NCI-H1417 (cell line): ENCODE measurements at places on chromosomes 1 and 21.

DNA sequence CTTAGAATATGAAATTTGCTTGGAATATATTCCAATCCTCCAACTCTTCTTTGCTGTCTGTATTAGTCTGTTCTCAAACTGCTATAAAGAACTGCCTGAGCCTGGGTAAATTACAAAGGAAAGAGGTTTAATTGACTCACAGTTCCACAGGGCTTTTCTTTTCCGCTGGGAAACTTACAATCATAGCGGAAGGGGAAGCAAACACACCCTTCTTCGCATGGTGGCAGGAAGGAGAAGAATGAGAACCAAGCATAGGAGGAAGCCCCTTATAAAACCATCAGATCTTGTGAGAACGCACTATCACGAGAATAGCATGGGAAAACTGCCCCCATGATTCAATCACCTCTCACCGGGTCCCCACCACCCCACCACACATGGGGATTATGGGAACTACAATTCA, 14.8 kb downstream of the CENPF start:
- DNase-seq: no peak

- DNase-seq: no peak
Measured at GRCh38 chr21:44375281-44375651, 21.8 kb downstream of the TRPM2 start.

GRCh38 chr1:208917723-208918122, 665.8 kb upstream of the CAMK1G start:
- no peak for DNase-seq

DNA sequence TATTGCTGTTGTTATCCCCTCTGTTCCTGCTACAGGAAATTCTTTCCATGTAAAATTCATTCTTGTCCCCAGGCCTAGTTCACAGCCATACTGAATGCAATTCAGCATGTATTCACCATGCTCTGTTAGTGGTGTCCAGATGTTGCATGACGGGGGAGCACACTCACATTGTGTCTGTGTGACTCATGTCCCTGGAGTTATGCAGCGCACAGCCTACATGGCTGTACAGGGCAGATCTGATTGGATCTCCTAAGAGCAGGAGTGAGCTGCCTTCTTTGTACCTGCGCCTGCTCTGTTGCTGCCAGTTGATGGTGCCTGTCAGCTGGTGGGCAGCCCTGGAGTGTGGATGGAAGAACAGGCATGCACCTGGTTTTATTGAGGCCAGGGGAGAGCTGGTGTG, 17.6 kb downstream of the HTR6 start:
- DNase-seq: no peak

- DNase-seq: no peak
Measured at GRCh38 chr1:114341299-114341698, 169.7 kb downstream of the TRIM33 start.

DNA sequence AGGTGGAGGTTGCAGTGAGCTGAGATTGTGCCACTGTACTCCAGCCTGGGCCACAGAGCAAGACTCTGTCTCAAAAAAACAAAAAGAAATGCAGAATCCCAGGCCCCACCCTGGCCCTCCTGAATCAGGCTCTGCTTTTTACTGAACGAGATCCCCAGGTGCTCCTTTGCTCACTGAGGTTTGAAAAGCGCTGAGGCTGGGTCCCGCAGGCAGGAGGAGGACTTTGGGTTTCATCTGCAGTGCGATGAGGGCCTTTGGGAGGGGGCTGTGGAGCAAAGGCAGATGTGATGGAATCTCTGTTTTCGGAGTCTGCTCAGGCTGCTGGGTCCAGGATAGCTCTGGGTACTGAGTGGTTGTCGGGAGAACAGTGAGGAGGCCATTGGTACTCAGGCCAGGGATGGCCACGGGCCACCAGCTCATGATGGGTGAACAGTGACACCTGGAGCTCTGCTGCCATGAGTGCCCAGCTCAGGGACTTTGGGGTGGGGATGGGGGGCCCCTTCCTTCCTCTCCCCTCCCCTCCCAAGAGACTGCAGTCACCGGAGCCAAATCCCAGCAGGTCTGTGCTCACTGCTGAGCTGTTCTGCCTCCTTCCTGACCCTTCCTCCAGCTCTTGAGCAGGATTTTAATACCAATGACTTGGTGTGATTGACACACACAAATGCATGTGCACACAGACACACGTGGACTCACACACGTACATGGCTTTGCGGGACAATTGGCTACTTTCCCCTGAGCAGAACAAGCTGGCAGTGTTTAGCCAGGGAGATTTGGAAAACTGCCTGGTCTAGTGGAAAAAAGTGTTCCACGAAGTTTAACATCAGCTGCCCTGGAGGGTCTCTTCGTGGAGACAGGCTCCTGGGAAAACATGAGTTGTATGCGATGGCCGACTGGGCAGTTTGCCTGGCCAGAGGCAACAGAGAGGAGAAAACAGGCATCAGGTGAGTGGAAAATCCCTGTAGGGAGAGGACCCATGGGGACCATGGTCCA, 3.6 kb upstream of the DHRS3 start:
- no peak for DNase-seq

GRCh38 chr21:21146587-21147373, 148.6 kb downstream of the NCAM2 start:
- DNase-seq: no peak

- no peak for DNase-seq
Measured at GRCh38 chr1:51752073-51752948, 126.2 kb downstream of the NRDC start.

DNA sequence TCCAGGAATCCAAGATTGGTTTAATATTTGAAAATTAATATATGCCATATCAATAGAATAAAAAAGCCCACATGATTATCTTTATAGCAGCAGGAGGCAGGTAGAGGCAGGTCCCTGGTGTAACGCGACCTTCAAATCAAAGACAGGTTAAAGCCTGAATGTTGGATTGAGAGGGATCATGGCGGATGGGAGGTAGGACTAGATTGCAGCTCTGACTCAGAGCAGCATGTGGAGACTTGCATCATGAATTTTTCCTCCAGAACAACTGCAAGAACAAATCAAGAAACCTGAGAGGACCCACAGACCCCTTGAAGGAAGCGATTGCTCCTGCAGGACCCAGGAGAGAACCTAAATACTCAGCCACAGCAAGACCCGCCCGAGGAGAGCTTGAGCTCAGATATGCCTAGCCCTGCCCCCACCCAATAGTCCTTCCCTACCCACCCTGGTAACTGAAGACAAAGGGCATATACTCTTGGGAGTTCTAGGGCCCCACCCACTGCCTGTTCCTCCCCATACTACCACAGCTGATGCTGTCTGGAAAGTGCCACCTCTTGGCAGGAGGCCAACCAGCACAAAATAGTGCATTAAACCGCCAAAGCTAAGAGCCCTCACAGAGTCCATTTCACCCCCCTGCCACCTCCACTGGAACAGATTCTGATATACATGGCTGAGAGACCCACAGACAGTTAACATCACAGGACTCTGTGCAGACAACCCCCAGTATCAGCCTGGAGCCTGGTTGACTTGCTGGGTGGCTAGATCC, 19.5 kb downstream of the S100B start:
- DNase-seq: peak; percentile 42

DNA sequence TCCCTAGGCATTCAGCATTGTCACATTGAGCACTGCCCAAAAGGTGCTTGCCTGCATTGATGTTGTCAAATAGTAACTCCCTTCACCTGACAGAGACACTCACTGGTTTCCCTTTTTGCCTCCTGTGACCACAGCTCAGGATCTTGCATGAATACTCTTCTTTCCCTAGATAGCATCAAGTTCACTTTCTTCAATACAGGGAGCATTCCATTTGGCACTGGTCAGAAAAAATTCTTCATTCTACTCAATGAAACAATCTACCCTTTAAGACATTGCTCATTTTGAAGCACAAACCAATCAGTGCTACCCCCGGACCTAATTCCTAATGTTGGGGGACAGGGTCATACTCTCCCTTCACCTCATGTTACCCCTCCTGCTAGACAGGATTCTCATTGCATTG, 319.0 kb upstream of the SNX7 start:
- no peak for DNase-seq

DNA sequence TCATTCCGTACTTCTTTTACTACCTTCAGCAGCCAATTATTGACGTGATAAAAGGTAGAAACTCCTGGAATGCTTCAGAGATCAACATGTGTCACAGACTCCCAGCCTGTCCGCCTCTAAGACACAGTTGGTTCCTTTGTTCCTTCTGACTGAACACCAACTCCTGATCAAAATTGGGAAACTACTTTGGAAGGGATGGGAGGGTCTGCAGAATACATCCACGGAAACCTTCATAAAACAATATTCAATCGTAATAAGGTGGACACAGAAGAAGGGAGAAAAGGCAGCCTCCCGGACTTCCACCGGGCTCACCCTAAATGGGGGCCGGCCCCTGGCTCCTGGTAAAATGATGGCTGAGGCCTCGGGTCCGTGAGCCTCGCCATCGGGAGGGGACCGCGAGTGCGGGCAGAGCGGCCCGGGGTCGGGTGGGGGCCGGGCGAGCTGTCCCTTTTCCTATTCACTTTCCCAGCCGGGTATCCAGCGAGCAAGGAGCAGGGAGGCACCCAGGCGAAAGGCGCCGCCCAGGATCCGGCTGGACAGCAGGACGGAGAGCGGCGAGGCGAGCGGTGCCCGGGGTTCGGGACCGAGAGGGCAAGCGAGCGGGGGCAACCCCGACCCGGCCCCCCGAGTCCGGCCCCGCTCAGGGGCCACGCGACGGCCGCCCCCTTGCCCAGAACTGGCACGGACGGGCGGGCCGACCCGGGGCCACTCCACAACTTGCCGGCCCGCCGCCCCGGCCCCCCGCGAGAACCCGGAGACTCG, 805 bp downstream of the NRIP1 start:
- peak; percentile 73 for DNase-seq

- DNase-seq: no peak
Measured at GRCh38 chr1:19644395-19644680, 227 bp downstream of the NBL1 start.

GRCh38 chr1:109905491-109905890, 5.2 kb upstream of the CSF1 start:
- DNase-seq: no peak

DNA sequence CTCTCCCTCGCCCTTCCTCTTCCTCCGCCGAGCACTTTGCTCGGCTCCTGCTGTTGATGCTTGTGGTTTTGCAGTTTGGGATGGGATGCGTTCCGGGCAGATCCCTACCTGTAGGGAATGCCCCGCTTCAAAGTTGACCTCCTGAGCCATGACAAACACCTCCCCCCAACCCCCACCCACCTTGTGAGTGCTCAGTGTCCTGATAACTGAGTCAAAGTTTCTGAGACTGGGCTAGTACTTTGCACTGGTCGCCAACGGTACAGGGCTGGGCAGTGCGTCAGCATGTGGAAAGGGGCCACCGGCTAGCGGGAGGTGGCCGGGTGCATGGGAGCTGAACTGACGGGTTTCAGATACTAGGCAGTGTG, 771 bp downstream of the RABGAP1L start:
- peak; percentile 55 for DNase-seq

- no peak for DNase-seq
Measured at GRCh38 chr1:1282998-1283397, 2.8 kb downstream of the SCNN1D start.

DNA sequence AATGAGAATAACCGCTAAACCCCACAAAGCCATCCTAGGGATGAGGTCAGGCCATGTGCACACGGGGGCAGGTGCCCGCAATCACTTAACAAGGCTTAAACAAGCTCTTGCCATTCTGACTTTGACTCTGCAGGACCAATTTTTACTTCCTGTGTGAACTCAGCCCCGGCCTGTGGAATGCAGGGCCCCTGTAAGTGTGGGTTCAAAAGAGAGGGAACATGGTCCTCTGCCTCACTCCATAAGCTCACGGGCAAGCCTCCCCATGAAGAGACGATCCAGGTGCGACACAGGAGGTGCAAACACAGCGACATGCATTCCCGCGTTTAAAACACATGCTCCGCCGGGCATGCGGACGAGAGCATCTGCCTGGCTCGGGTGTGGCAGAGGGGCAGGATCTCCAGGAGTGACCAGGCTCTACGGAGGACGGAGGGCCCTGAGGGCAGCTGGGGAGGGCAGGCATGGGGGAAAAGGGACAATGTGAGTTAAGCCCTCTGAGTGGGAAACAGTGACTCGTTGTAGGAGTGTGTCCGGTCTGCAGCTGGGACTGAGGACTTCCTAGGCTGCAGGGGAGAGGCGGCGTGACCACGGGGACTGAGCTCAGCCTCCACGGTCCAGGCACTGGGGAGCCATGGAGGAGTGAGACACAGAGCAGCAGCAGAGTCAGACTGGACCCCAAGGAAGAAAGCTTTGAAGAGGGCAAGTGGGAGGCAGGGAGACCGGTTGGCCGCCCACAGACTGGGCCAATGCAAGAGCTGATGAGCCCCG, 40.6 kb upstream of the AJAP1 start:
- no peak for DNase-seq

GRCh38 chr1:230832476-230832875, 35.8 kb downstream of the C1orf198 start:
- DNase-seq: no peak

GRCh38 chr21:41521489-41522027, 13.6 kb upstream of the TMPRSS2 start:
- no peak for DNase-seq

DNA sequence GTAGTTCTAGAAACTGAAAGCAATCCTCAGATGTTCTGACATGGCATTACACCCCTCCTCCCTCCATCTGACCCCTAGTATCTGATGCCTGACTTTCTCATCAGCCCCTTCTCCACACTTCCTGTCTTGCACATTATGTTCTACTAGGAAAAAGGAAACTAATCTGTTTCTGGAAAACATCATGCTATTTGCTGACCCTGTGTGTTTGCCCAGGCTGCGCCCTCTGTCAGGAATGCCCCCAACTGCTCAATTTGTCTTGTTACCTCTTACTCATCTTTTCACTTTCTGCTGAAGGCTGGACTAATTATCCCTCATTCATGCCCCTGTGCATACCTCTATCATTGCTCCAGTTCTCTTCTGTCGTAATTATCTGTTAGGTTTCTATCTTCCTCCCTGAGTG, 37.5 kb upstream of the DAB1 start:
- DNase-seq: no peak

DNA sequence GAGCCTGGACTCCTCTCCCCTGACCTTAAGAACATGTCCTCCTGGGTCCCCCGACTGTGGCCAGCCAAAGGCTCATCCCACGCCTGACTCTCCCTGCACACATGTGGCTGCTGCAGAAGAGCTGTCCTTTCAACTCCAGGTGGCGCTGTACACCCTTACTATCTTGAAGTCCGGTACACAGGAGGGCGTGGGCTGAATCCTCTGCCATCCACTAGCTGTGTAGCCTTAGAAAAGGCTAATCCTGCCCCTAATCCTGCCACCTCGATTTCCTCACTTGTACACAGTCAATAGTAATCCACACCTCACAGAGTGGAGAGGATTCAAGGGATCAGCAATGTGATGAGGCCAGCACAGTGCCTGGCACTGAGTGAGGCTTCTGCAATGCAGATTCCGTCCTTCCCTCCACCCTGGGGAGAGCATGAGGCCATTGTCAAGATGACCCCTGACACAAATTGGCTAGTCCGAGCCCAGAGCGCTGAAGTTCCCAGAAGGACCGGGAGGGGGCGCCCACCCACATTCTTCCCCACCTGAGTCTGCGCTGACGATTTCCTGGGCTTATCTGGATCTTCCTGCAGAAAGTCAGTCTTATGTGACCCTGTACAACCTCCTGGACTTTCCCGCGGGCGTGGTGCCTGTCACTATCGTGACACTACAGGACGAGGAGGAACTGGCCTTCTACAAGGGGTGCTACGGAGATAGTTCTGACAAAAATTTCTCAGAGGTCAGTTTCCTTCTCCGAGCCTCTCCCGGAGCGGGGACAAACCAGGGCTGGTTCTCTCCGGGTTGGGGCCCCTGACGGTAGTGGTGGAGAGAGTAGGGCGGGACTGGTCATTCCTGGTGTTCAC, 47.1 kb upstream of the DMBX1 start:
- DNase-seq: peak; percentile 44

- DNase-seq: no peak
Measured at GRCh38 chr1:21919520-21919919, 17.6 kb downstream of the HSPG2 start.

- no peak for DNase-seq
Measured at GRCh38 chr1:177067752-177068410, 96.6 kb downstream of the ASTN1 start.

GRCh38 chr21:41465176-41465781, 39.2 kb downstream of the MX1 start:
- no peak for DNase-seq
